B cell (primary cell): ENCODE measurements at places on chromosomes 13 and 19. TPM values are rescaled to one million over a fixed set of nuclear protein-coding genes. Genes with fewer than 3 reads are reported as not detected.
A peak's percentile ranks its signal among the peaks of the same experiment; 100 is the strongest.

GNG8 gene
- 6.7 and 12.0 TPM in 2 replicates for total RNA-seq

RNU6-9 gene
- not detected in 2 replicates for total RNA-seq

EMP3 gene
- total RNA-seq = 305 and 326 TPM in 2 replicates

RGS9BP gene
- total RNA-seq = 0.25 and 0.29 TPM in 2 replicates

- DNase-seq = no peak
- no peaks in the 10 kb centered on the region for H3K27me3 ChIP-seq
- H3K4me1 ChIP-seq = no peaks in the 10 kb centered on the region
Measured at GRCh38 chr19:39127812-39128515, 2.4 kb downstream of the PAK4 start.

DNA sequence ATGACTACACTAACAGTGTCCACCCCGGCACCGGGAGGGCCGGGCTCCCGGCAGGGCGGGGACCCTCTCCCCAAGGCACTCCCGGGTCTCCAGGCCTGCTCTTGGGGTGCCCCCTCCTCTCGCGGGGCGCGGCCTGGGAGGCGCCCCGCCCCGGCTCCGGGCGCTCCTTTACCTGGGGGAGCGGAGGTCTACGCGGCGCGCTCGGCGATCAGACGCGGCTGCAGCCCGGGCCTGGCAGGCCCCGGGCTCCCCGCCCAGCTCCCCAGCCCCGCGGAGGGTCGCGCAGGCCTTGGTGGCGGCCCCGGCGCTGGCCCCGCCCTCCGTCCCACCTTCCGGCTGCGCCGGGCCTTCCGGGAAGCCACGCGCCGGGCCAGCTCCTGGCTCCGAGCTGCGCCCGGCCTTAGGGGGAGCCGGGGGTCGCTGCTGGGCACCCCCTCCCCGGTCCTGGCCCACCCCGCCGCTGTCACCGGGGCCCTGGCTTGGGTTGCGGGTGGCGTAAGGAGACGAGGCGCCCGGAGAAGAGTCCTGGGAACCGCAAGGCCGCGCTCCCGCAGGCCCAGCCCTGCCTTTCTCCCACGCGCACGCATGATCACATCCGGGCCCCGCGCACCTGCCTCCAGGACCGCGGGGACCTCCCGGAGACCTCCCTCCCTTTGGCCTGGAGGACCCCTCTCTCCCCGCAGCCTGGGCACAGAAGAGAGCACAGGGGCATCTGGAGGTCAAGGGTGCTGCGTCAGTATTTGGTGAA lies at the start of gene C19orf12:
Gene C19orf12 (minus strand): TSS at position 309 of the 748 bp plus-strand sequence. CDS start 6,848 bp downstream, outside the sequence.
- peak within 1 kb of the TSS; percentile 95 for H3K27ac ChIP-seq
- H3K4me1 ChIP-seq = peaks cover 30% of the 10 kb centered on the region
- H3K4me3 ChIP-seq = peak within 1 kb of the TSS; percentile 76
- H3K27me3 ChIP-seq = no peaks in the 10 kb centered on the region

DNA sequence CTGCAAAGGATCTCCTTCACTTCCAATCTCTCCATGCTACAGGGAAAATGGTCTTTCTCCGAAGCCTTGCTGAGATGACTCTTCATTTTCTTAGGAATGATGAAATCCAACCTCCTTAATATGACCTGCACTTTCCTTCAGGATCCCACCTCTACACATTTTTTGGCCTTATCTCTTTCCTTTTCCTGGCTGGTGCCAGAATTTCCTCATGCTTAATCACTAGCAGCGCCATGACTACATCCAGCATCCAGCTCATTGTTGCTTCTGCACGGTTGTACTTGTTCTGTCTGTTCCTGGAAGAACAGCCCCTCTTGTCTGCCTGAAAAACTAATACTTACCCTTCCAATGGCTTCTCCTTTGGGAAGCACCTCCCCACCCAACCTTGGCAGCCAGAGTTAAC lies 68.4 kb downstream of the TEX26 start:
- H3K27ac ChIP-seq = no peak overlapping the region
- H3K4me3 ChIP-seq = no peak overlapping the region
- H3K4me1 ChIP-seq = no peaks in the 10 kb centered on the region
- H3K27me3 ChIP-seq = no peaks in the 10 kb centered on the region

GRCh38 chr19:3140667-3141038 lies 4.8 kb downstream of the GNA15 start:
- no peak overlapping the region for H3K27ac ChIP-seq
- no peaks in the 10 kb centered on the region for H3K27me3 ChIP-seq
- H3K4me3 ChIP-seq = no peak overlapping the region
- no peaks in the 10 kb centered on the region for H3K36me3 ChIP-seq
- H3K4me1 ChIP-seq = peaks cover 34% of the 10 kb centered on the region

- no peaks in the 10 kb centered on the region for H3K27me3 ChIP-seq
- H3K4me3 ChIP-seq = peak overlapping the region; percentile 88
- peaks cover 42% of the 10 kb centered on the region for H3K4me1 ChIP-seq
- DNase-seq = no peak
- H3K27ac ChIP-seq = peak overlapping the region; percentile 93
Measured at GRCh38 chr19:49676136-49676783, 811 bp upstream of the PRMT1 start.

DNA sequence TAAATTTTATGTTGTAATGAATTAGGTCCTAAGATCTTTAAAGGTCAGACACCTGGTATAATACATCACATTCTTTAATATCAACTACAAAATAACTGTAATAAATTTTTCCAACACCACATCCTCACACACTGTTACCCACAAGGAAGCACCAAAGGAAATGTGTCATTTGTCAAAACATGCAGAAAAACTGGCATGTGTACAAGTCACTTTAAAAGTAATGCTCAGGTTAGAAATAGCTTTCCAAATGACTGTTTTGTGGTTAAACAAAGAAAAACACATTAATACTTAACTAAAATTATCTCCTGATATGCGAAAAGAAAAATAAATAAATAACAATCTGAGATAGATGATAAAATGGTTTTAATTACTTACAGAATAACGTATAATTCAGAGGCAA lies 74.7 kb downstream of the MZT1 start:
- H3K27ac ChIP-seq = no peak overlapping the region
- no peak overlapping the region for H3K4me3 ChIP-seq
- H3K27me3 ChIP-seq = no peaks in the 10 kb centered on the region
- no peak for DNase-seq
- no peaks in the 10 kb centered on the region for H3K4me1 ChIP-seq
- no peaks in the 10 kb centered on the region for H3K36me3 ChIP-seq

GRCh38 chr13:43478902-43479301 lies 307.9 kb downstream of the ENOX1 start:
- H3K4me1 ChIP-seq = no peaks in the 10 kb centered on the region
- DNase-seq = no peak
- H3K4me3 ChIP-seq = no peak overlapping the region
- no peaks in the 10 kb centered on the region for H3K27me3 ChIP-seq
